Fibroblast of skin of left biceps (primary cell): ENCODE measurements at places on chromosomes 2 and 18.
A peak's percentile ranks its signal among the peaks of the same experiment; 100 is the strongest.

- no peak for DNase-seq
Measured at GRCh38 chr2:153106802-153107477, 371.6 kb downstream of the RPRM start.

GRCh38 chr2:14743861-14744260, 111.3 kb downstream of the LRATD1 start:
- DNase-seq, result no peak

DNA sequence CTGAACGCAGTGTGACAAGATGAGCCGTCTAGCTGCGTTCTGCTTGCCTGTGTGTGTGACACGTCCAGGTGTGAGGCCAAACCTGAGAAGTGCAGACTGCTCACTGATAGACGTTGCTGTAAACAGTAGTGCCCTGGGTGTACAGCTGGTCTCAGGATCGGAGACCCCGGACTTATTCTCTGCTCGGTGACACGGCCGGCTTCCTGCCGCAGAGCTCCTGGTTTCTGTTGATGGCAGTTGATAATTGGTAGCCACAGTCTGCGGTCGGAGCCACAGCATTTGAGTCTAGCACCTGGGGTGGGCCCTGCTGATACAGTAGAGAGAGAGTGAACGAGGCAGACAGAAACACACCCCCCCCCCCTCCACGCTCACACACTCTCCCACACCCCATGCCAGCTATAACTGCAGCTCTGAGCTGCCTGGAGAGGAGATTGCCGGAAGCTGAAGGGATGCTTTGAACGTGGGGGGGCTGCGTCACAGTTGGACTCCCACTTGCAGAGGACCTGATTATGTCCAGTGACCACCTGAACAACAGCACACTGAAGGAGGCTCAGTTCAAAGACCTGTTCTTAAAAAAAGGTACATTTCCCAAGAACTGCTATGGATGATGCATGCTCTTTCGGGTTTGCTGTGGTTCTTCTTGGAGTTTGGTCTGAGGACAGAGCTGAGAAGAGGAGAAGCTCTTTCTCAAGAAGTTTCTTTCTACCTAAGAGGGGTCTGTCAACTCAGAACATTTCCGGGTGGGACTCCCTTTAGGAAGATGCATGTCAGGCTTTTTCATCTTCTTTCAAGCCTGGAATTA, 114.0 kb downstream of the FAM210A start:
- DNase-seq, result no peak

DNA sequence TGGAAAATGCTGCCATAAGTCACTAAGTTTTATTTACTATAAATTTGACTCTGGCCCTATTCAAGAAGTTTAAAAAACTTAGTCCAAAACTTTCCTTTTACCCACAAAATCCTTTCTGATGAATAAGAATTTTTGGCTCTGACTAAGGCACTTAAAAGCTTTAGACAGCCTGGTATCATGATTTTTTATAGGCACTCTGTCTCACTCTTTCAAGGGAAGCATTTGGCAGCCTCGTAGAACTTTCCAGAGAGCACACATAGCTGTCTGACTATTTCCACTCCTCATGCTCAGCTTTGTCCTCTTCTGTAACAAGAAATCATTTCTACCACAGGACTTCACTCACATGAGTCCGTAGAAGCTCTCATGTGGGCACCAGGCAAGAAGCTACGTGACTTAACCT, 32.3 kb upstream of the XDH start:
- DNase-seq, result peak; percentile 21

GRCh38 chr18:74796841-74797576, 199.3 kb downstream of the ZNF407 start:
- DNase-seq, result peak; percentile 65

DNA sequence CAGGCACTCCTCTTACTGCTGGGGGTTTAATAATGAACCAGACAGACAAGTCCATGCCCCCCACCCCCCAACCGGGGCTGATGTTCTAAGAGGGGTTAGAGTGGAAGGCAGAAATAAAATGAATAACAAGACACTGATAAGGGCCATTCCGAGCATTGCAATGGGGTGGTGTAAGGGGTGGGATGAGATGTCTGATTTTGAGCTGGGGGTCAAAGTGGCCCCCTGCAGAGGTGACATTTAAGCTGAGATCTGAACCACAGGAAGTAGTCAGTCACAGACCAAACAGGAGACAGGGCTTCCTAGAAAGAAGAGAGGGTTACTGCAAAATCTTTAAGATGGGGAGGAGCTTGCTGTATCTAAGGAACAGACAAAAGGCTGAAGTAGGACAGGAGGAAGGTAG, 180.6 kb upstream of the SH3BP4 start:
- DNase-seq, result no peak

GRCh38 chr18:32915516-32915915, 142.7 kb upstream of the KLHL14 start:
- DNase-seq, result peak; percentile 11

DNA sequence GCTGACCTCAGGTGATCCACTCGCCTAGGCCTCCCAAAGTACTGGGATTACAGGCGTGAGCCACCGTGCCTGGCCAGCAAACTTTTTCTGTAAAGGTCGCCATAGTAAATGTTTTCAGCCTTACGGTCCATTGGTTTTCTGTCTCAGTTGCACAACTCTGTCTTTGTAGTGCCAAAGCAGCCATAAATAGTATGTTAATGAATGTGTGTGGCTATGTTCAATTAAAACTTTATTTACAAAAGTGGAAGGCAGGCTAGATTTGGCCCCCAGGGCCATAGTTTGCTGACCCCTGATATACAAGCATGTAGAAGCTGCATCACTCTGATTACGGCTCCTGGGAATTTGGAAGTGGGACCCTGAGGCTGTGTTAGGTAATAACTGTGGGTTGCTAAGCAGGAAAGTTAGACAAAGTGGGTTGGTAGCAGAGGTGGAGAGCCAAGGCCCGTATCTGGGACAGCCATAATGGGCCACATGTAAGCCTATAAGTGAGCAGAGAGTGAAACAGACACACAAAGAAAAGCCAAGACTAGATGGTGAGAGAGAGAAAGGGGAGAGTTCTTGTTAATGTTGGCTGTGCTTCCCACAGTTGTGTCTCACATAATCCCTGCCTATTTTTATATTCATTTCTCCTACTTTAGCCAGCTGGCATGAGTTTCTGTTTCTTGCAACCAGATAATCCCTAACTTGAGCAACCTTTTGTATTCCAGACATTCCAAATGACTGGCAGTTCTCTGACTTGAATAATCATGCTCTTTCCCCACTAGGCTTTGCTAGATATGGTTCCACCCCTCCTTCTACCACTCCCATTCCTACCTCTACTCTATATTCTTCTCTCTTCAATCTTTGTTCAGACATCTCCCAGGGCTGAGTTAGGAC, 223.3 kb upstream of the STON1 start:
- DNase-seq, result peak; percentile 8
